Thoracic aorta endothelial cell (primary cell): ENCODE measurements at places on chromosomes 5 and 9. TPM values are rescaled to one million over a fixed set of nuclear protein-coding genes. Genes with fewer than 3 reads are reported as not detected.

The CLIC3 gene
- total RNA-seq, result 0.14 and 0.27 TPM in 2 replicates

The NOL6 gene
- 35.2 and 35.7 TPM in 2 replicates for total RNA-seq

The AK1 gene
- total RNA-seq, result 60.4 and 80.7 TPM in 2 replicates

The HAND1 gene
- not detected in 2 replicates for total RNA-seq

The SPATA31C1 gene
- not detected in 2 replicates for total RNA-seq

The GRIN1 gene
- total RNA-seq, result under 0.01 and 0.14 TPM in 2 replicates

The WNT8A gene
- not detected in 2 replicates for total RNA-seq

The OBP2B gene
- not detected in 2 replicates for total RNA-seq

The C9orf72 gene
- total RNA-seq, result 11.6 and 17.2 TPM in 2 replicates

The NME5 gene
- total RNA-seq, result 1.1 and 1.6 TPM in 2 replicates

The UNC5A gene
- 0.22 and 0.66 TPM in 2 replicates for total RNA-seq

The SOX30 gene
- total RNA-seq, result not detected in 2 replicates

The SLC6A19 gene
- not detected in 2 replicates for total RNA-seq

The SDHA gene
- 182 and 217 TPM in 2 replicates for total RNA-seq

The ELL2 gene
- 36.7 and 43.5 TPM in 2 replicates for total RNA-seq

The NDFIP1 gene
- total RNA-seq, result 79.5 and 90.6 TPM in 2 replicates

The IFNA8 gene
- not detected in 2 replicates for total RNA-seq
